Fibroblast of mammary gland (primary cell): ENCODE measurements at places on chromosomes 16 and 17.
A peak's percentile ranks its signal among the peaks of the same experiment; 100 is the strongest.

DNA sequence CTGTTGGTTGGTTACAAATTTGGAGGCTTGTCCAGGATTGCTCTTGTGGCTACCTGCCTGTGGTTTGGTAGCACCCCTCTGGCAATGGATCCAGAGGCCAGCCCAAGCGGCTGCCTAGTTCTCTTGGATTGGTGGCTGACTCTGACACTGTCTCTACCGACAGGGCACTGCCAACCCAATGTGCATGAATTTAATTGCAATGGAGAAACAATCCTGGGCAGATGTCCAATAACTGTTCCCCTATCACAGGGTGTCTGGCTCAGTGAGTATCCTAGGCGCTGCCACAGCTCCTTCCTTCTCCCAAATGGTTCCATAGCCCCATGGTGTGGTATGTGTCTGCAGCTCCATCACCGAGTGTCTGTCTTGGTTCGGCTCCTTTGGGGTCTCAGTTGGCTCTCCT lies 19.5 kb downstream of the N4BP1 start:
- no peak for DNase-seq

GRCh38 chr17:58577696-58578095 lies 63.3 kb upstream of the MTMR4 start:
- peak; percentile 37 for DNase-seq

DNA sequence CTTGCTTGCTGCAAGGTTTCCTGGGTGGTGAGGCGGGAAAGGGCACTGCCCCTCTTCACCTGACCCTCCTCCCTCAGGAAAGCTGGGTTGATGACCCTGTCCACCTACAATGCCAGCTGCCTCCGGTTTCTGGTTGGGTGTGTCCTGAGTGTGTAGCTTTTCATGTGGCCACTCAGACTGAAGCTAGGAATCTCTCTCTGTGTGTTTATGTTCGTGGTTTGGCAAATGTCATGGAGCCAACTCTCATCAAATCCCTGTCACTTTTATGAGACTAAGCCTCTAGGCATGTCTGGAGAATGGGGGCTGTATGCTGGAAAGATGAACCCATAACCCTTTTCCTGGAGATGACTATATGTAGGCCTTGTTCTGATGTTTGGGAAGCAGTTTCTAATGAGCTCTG lies 17.1 kb downstream of the PLEKHG4 start:
- peak; percentile 80 for DNase-seq

- DNase-seq, result no peak
These were observed 1.8 kb upstream of the TENT4B start for GRCh38 chr16:50151322-50151721.

DNA sequence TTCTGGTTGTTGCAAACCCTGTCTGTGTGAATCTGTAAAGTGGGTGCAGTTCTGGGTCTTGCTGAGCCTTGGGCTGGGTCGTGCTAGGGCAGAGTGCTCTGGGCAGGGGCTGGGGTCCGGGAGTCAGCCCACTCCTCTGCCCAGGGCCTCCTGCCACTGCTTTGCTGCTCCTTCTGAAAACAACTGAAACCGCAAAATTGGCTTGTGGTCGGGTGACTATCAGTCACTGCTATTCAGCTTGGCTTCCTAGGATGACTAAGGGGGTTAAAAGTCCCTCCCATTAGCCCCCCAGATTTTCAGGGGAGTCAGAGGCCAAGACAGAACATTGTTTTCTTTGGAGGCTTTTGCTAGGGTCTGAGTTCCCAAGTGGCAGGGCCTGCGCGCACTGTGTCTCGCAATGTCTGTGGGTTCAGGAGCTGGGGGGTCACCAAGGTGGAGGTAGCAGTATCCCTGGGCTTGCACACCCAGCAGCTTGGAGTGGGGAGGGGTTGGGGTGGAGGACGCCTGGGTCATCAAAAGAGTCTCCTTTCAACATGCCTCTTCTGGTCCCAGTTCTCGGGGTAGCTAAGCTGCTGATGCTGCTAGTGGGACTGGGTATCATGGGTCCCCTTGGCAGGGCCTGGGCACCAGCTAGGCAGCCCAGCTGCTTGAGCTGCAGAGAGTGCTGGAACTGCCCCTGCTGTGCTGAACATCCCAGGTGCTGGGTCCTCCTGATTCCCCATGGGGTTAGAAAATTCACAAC lies 13.5 kb upstream of the TBX21 start:
- DNase-seq, result peak; percentile 80

GRCh38 chr16:50797456-50797855 lies 55.6 kb downstream of the CYLD start:
- DNase-seq, result no peak

GRCh38 chr17:74442291-74442669 lies 10.4 kb downstream of the GPRC5C start:
- no peak for DNase-seq

DNA sequence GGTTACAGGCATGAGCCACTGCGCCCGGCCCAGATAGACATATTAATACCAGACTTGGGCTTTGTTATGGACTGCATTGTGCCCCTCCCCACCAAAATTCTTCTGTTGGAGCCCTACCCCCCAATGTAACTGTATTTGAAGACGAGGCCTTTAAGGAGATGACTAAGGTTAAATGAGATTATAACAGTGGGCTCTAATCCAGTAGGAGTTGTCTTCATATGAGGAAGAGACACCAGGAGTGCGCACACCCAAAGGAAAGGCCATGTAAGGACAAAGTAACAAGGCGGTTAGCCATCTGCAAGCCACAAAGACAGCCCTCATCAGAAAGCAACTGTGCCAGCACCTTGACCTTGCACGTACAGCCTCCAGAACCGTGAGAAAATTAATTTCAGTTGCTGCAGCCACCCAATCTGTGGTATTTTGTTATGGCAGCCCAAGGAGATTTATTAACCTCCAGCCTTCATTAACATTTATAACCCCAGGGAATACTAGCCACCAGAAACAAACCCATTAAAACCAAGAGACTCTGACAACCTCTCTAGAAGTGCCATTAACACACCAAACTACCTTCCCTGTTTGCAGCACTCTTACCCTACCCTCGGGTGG lies 107.6 kb downstream of the TTC19 start:
- DNase-seq, result peak; percentile 31

DNA sequence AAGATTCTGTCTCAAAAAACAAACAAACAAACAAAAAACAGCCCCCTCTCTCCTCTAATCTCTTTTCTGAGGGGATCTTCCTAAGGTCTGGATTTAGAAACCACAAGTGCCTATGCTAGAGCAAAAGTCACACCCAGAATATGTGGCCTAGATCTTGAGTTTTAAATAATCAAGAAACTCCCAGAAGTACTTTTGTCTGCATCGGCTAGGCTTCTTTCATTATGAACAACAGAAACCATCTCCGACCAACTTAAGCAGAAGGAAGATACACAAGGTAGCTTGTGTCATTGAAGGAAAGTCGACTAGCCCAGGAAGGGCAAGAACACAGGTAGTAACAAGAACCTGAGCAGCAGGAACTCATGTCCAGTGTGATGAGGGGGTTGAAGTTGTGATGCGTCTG lies 73.9 kb upstream of the KIFC3 start:
- DNase-seq, result no peak

- no peak for DNase-seq
These were observed 59.5 kb downstream of the RPTOR start for GRCh38 chr17:80604009-80604669.

DNA sequence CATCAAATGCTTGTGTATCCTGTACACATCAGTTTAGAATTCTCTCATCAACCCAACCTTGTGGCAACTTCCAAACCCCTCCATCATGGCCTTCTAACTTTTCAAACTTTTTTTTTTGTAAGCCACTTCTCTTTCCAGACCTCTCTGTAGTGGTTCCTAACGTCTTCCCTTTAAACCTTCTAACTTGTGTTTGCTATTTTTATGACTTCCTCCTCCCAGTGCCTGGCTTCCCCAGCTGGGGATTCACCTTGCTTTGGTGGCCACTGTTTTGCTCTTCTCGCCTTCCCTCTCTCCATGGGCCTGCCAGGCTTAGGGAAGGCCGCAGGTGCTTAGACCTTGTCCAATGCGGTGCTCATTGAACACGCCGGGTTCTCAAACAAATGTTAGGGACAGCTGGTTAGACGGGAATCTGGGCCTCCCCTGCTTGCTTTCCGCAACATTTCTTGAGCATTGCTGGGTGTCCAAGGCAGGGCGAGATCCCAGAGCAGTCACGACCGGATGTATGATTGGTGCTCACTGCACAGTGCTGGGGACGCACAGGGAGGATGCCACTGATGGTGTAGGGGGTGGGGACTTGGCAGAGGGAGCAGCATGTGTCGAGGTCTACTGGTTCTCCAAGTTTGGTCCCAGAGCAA lies 1.1 kb upstream of the XYLT2 start:
- no peak for DNase-seq

DNA sequence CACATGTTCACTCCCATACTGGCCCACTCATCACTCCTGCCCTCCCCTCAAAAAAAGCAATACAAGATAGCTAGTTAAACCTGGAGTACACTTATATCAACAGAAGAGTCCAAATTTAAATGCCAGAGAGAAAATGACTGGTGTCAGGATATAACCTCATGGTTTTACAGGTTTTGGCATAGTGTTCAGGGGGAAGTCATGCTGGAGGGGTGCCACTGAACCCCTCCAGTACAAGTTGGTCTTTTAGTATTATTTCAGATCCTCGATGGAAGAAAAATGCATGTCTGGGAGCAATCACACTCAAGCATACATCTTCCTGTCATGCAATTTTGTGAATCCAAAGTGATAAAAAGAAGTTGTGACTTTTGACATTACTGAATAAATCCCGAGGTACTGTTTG lies 10.5 kb downstream of the NACA2 start:
- no peak for DNase-seq

DNA sequence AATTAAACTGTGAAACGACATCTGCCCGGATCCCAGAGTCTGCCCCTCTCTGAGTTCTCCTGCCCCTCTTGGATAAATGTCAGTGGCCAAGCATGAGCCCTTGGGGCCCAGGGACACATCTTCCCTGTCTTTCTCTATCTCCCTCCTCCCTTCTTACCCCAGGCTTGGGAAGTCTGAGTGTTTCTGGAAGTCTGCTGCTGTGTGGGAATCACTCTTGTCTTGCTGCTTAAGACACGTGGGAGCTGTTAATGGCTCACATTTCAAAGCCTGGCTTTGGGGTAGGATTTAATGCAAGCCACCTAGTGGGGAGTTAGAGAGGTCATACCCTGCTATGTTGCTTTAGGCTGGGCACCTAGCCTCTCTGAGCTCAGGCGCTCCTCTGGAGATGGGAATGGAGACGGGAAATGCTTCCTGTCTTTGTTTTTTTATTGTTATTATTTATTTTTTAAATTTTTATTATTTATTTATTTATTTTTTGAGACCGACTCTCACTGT lies 218.5 kb upstream of the CIBAR2 start:
- peak; percentile 87 for DNase-seq

DNA sequence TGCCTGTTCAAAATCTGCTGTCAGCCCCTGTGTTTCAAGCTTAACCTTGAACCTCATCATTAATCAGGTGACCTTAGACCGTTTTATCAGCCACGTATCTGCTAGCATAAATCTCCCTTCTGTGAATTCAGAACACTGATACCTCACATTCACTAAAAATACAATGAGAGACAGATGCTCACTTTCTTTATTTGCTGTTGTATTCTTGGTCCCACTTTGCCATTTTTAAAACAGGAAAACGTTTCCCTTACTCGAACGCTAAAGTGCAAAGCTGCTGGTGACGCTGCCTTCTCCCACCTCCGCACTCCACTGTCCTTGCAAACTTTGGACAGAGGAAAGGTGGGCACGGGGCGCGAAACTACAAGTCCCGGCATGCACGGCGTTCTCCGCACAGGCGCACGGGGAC lies 220 bp upstream of the ARHGAP44 start:
- peak; percentile 56 for DNase-seq

DNA sequence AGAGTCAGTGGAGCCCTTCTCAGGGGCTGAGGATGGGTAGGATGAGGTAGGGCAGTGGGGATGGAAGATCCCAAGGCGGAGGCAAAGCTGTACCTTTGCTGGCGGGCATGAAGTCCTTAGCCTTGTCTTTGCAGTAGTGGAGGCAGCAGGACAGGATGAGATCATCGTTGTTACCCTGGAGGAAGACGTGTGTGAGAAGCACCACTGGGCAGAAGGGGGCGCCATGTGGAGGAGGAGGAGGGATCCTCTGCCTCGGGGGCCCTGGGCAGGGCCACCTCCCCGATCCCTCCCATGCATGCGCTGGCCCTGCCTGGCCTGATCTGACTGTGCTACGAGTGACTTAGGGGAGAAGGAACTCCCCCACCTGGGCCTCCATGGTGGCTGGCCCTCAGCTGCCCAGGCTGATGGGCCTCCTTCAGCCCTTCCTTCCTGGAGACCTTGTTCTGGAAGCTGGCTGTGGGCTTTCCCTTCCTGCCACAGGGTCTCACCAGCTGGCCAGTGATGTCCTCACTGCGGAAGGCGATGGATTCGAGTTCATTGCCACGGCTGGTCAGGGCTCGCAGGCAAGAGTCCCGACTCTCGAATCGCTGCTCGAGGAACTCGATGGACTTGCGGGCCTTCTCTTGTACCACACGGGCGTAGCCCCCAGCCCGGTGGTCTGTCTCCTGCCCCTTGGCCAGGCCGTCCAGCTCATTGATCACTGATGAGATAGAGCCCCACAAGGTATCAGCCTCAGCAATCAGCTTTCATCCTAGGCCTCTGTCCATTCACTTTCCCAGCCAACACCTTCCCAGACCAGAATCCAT lies 10.3 kb downstream of the HIC1 start:
- DNase-seq, result peak; percentile 87

DNA sequence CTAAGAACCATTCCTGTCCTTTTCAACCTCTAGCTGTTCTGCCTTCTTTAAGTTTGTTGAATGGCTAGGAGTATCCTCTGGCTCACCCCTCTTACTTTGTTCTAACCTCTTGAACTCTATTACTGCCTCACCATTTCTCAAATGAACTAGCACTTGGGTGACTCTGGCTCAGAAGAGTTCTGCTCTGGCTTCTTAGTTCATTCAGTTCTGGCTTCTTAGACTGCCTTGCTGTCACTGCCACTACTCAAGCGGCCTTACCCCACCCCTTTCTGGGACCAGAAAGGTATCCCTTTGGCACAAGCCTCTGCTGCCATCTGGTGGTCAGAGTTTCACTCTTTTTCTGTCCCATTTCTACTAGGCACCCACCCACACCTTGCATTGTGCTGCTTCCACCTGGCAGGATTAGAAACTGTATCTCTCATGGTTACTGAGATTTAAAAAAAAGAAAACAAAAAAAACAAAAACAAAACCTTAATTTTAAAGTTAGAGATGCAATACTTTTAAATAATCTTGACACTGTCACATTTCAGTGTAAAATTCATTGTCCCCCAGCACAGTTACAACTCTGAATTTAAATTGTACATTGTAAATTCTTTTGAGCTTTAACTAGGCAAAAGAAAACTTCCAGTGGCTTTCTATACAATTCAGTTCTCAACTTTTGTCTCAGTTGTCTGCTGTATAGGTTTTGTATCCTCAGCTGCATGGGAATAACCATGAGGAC lies 6.9 kb upstream of the ABCA10 start:
- peak; percentile 84 for DNase-seq

DNA sequence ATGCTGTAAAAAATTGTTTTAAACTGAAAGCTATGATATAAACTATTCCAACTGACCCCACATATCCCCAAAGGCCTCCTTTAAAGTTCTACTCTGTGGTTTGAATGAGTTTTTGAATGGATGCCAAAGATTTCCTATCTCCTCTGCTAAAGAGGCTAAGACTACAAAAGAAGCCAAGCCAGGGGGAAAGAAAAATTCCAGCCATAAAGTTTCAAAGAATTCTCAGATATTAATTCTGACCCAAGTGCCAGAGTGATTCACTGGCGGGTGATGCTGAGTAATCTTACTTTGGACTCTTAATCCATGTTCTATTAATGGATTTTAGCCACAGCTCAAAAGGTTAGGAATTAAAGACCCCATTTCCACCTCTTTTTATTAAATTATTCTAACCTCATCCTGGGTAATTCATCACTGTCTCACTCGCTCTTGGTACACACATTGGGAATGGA lies 60.7 kb downstream of the HS3ST3A1 start:
- DNase-seq, result peak; percentile 98

- DNase-seq, result no peak
These were observed 153.7 kb upstream of the KCNJ18 start for GRCh38 chr17:21538615-21539014.

- no peak for DNase-seq
These were observed 4.0 kb downstream of the CBX2 start for GRCh38 chr17:79781736-79782575.
